M059J (cell line): ENCODE measurements at places on chromosomes 2 and 18. TPM values are rescaled to one million over a fixed set of nuclear protein-coding genes. Genes with fewer than 3 reads are reported as not detected.

Gene GALR1
- total RNA-seq, result not detected in 2 replicates

Gene ORC4
- 94.6 and 97.2 TPM in 2 replicates for total RNA-seq

Gene TSPYL6
- not detected in 2 replicates for total RNA-seq

Gene MEP1B
- total RNA-seq, result not detected in 2 replicates

Gene DYNAP
- total RNA-seq, result not detected in 2 replicates

Gene IFT172
- 2.8 and 5.7 TPM in 2 replicates for total RNA-seq

Gene MC2R
- not detected in 2 replicates for total RNA-seq

Gene ALLC
- not detected in 2 replicates for total RNA-seq

Gene SFXN5
- 7.9 and 17.3 TPM in 2 replicates for total RNA-seq

Gene BUB1
- total RNA-seq, result 68.2 and 82.4 TPM in 2 replicates

Gene C2orf80
- not detected in 2 replicates for total RNA-seq
